HCT116 (cell line): ENCODE measurements at places on chromosomes 11 and 22. TPM values are rescaled to one million over a fixed set of nuclear protein-coding genes. Genes with fewer than 3 reads are reported as not detected.

Gene LIF
- 75.4 TPM for total RNA-seq

GRCh38 chr11:62054484-62055121, 69.2 kb upstream of the INCENP start:
- DNase-seq = peak; percentile 87
- no peaks in the 10 kb centered on the region for H3K36me3 ChIP-seq
- H3K27me3 ChIP-seq = no peaks in the 10 kb centered on the region
- H3K4me3 ChIP-seq = no peak overlapping the region
- no peak overlapping the region for H3K27ac ChIP-seq

- H3K27me3 ChIP-seq = no peaks in the 10 kb centered on the region; the same call in 1 of the 2 replicates
- no peak overlapping the region for H3K27ac ChIP-seq
- H3K4me1 ChIP-seq = no peaks in the 10 kb centered on the region
These were observed 56.0 kb downstream of the INSC start for GRCh38 chr11:15170698-15171097.

Gene ABCG4
- 1.9 TPM for total RNA-seq

DNA sequence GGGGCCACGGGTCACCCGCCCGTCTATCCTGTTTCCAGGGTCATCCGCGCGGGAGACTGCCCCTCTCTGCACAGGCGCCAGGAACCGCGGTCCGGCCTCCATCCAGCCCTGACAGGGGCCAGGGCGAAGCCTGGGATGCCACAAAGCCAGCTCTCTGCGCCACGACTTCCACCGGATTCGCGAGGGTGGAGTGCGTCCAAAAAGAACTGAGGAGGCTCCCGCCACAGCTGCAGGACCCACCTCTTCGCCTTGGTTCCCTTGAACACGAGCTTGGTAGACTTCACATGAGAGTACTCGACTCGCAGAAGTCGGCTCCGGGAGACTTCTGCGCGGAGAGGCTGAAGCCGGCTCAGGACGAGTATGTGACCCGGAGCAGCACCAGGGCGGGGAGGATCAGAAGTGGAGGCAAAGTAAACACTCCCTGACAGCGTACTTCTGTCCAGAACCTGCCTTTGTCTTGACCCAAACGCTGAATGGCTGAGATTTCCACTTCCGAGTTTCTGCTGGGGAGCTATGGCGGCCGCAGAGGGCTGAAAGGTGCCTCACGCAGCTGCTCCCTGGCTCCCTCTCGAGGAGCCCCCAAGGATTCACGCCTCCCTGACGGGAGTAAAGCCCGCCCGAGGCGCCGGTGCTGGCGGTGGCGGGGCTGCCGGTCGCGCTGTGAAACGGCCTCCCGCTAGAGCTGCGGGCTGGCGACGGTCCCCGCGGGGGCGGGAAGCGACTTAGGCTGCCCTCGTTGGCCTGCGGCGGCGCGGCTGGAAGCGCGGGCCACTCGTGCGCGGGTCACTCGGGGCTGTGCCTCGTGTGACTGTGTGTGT, 4566.7 kb upstream of the OR11H1 start:
- no peak overlapping the region for H3K27ac ChIP-seq
- no peaks in the 10 kb centered on the region for H3K27me3 ChIP-seq
- no peaks in the 10 kb centered on the region for H3K36me3 ChIP-seq
- DNase-seq = no peak

- no peaks in the 10 kb centered on the region for H3K36me3 ChIP-seq
- DNase-seq = no peak
- H3K4me1 ChIP-seq = no peaks in the 10 kb centered on the region
- peaks cover 29% of the 10 kb centered on the region for H3K27me3 ChIP-seq
- no peak overlapping the region for H3K4me3 ChIP-seq
These were observed 34.9 kb upstream of the OR10G7 start for GRCh38 chr11:124075841-124076651.

GRCh38 chr22:49574205-49574880, 253.3 kb downstream of the BRD1 start:
- H3K4me3 ChIP-seq = no peak overlapping the region
- no peaks in the 10 kb centered on the region for H3K36me3 ChIP-seq
- no peaks in the 10 kb centered on the region for H3K27me3 ChIP-seq
- H3K27ac ChIP-seq = no peak overlapping the region
- H3K4me1 ChIP-seq = no peaks in the 10 kb centered on the region
- no peak for DNase-seq

Gene TRIM29
- total RNA-seq = 0.54 TPM

DNA sequence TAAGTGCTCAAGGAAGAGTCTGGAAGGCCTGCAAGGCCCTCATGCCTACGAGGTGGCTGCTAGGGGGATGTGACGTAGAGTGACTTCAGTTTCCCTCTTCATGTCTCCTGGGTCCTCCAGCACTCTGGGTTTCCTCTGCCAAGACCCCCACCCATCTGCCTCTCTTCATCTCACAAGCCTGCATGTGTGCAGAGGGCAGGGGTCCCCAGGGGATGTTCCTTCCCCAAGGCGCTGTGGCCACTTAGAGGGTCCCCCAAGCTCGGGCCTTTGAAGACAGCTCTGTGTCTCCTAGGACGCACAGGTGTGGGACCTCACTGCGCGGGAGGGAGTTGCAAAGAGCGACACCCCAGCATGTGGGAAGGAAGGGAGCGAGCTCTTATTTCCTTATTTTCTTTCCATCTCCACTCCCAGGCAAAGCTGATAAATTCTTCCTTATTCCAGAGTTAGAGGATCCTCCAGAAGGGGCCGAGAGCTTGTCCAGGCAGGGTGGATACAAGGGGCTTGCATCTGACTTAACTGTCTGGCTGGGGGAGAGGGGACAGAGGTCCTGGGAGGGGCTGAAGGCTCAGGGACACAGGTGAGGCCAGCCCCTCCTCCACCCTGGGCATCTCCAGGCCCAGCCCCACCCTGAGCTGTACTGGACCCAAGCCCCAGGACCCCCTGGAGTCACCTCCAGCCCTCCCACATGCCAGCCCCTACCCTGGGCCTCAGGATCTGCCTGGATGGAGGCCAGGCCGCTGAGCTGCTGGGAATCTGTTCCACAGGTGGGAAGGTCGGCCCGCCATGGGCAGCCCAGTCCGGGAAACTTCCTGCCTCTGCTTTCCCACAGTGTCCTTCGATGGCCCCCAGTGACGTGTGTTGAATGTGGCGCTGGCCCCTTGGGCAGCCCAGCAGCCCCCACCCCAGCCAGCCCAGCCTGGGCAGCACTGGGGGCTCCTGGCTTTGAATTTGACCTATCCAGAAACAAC, 59.7 kb upstream of the KCNQ1OT1 start:
- H3K27ac ChIP-seq = no peak overlapping the region
- H3K27me3 ChIP-seq = no peaks in the 10 kb centered on the region
- no peaks in the 10 kb centered on the region for H3K36me3 ChIP-seq
- no peak overlapping the region for H3K4me3 ChIP-seq

GRCh38 chr22:38240734-38241252, 32.0 kb downstream of the TMEM184B start:
- H3K27ac ChIP-seq = peak overlapping the region; percentile 45; the same call in 1 of the 2 replicates
- peak; percentile 69 for DNase-seq
- 0 out of 2 replicates have a peak, but pooled peaks cover 7% of the 10 kb centered on the region for H3K36me3 ChIP-seq
- H3K4me1 ChIP-seq = peaks cover 36% of the 10 kb centered on the region

Gene C11orf97
- total RNA-seq = not detected

- H3K4me1 ChIP-seq = no peaks in the 10 kb centered on the region
- no peaks in the 10 kb centered on the region for H3K36me3 ChIP-seq
- no peak overlapping the region for H3K27ac ChIP-seq
- DNase-seq = no peak
- no peak overlapping the region for H3K4me3 ChIP-seq
These were observed 378.0 kb downstream of the NTM start for GRCh38 chr11:131748151-131749050.

Gene LGR4
- 7.1 TPM for total RNA-seq

DNA sequence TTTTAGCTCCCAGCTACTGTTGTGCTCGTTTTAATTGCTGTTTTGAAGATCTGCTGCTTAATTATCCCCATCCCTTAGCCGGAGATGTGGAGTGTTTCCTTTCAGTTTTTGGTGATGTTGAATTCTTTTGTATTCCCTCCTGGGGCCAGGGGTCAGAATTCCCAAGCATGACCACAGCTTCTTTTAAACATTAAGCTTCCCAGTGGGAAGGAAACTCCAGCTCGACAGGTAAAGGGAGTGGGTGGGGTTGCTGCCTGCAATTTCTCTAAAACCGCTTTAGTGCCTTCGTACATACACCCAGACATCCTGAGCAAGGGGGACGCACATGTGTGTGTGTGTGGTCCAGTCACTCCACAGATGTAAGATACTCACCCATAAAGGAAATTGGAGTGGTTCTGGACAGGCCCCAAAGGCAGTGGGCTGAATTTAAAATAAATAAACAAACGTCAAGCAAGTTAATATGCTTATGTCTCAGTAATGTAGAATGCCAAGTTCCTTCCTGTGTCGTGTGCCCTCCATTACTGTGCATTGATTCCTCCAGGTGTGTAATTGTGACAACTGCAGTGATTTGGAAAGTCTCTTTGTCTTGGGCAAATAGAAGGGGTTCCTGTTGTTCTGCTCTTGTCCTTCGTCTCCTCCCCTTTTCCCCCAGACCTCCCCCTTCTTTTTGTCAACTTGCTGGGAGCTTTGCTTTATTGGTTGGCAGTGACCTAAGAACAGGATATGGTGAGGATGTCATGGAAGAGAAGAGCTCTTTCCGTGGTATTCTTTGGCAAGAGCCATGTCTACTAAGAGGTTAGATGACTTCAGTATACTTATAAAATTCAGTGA, 19.2 kb upstream of the ADSL start:
- no peak overlapping the region for H3K4me3 ChIP-seq
- H3K27ac ChIP-seq = no peak overlapping the region

DNA sequence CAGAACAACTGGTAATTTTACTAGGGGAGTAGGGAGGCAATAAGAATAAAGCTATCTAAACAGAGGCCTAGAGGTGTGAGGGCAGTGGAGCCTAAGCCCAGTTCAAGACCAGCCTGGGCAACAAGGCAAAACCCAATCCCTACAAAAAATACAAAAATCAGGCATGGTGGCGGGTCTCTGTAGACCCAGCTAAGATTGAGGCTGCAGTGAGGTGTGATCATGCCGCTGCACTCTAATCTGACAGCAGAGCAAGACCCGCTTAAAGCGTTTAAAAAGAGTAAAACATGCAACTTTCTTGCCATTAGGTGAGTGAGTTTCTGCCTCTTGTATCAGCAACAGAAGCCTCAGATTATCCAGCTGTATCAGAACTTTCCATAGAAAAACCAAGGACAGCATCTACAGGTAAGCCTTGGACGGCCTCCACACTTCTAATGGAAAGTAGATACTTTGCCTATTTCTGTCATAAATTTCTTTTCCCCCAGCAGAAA, 12.1 kb downstream of the TAF1D start:
- H3K36me3 ChIP-seq = peaks cover 54% of the 10 kb centered on the region
- no peaks in the 10 kb centered on the region for H3K27me3 ChIP-seq
- no peaks in the 10 kb centered on the region for H3K4me1 ChIP-seq
- H3K4me3 ChIP-seq = no peak overlapping the region
- no peak overlapping the region; the same call in 1 of the 2 replicates for H3K27ac ChIP-seq

GRCh38 chr11:8298801-8299786, 35.4 kb upstream of the LMO1 start:
- peaks cover 3% of the 10 kb centered on the region; the same call in 1 of the 2 replicates for H3K27me3 ChIP-seq
- H3K4me1 ChIP-seq = no peaks in the 10 kb centered on the region
- no peaks in the 10 kb centered on the region for H3K36me3 ChIP-seq
- H3K4me3 ChIP-seq = no peak overlapping the region

Gene GAL
- 83.1 TPM for total RNA-seq

- H3K4me1 ChIP-seq = peaks cover 33% of the 10 kb centered on the region
- no peak overlapping the region for H3K4me3 ChIP-seq
- peak overlapping the region; percentile 63; the same call in 1 of the 2 replicates for H3K27ac ChIP-seq
- peak; percentile 68 for DNase-seq
These were observed 4.1 kb upstream of the PLAAT2 start for GRCh38 chr11:63567044-63567840.

GRCh38 chr11:128304666-128305485, 282.5 kb downstream of the ETS1 start:
- H3K27me3 ChIP-seq = peaks cover 43% of the 10 kb centered on the region
- H3K27ac ChIP-seq = no peak overlapping the region
- no peak for DNase-seq
- H3K36me3 ChIP-seq = no peaks in the 10 kb centered on the region

DNA sequence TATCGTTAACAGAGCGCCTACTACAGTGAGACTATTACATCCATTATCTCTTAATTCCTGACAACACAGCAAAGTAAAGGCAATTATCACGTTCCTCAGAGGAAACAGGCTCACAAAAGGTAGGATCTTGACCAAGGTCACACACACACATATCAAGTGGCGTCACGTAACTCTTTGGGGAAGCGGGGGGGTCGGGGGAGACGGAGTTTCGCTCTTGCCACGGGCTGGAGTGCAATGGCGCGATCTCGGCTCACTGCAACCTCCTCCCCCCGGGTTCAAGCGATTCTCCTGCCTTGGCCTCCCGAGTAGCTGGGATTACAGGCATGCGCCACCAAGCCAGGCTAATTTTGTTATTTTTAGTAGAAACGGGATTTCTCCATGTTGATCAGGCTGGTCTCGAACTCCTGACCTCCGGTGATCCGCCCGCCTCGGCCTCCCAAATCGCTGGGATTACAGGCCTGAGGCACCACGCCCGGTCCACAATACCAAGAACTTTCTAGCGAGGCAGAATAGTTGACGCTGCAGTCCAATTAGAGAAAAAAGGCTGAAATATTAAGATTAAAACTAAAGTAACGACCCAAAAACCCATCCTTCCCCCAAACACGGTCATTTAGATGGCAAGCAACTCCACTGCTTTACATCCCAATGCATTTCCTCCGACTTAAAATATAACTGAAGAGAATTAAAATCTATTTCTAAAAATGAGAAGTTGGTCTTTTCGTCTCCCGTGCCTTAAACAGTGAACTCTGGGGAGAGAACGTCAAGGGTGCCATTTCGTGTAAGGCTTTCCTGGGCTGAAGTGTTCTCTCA, 1.2 kb downstream of the DDX17 start:
- peaks cover 11% of the 10 kb centered on the region; the same call in 1 of the 2 replicates for H3K4me1 ChIP-seq
- H3K27ac ChIP-seq = peak overlapping the region; percentile 99
- peaks cover 18% of the 10 kb centered on the region for H3K36me3 ChIP-seq
- H3K27me3 ChIP-seq = no peaks in the 10 kb centered on the region
- peak overlapping the region; percentile 92 for H3K4me3 ChIP-seq

Gene CLMP
- 3.2 TPM for total RNA-seq

GRCh38 chr11:74268456-74268855, 43.0 kb downstream of the P4HA3 start:
- no peak for DNase-seq
- no peak overlapping the region for H3K4me3 ChIP-seq
- no peaks in the 10 kb centered on the region for H3K36me3 ChIP-seq
- H3K27ac ChIP-seq = no peak overlapping the region
- H3K27me3 ChIP-seq = no peaks in the 10 kb centered on the region

Gene ROM1
- total RNA-seq = 2.7 TPM

Gene SLC22A8
- total RNA-seq = not detected
